Cortex of kidney (tissue), 1 donor: ENCODE measurements at places on chromosomes 2 and 18.

DNA sequence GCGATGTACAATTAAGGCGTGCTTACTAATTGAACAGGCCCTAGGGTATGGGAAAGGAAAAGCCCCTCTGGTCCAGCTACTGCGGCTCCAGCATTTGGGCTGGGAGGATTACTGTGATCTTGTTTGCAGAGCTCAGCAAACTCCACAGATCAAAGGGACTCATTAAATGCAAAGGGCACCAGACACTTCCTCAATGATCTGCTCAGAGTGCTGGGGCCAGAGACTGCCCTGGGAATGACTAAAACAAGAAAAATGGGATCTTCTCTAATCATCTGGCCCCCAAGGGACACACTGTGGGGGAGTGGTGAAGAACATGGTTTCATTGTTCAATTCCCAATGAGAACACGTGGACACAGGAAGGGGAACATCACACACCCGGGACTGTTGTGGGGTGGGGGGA is 85.0 kb downstream of the MARCHF4 start:
- no peak for DNase-seq

DNA sequence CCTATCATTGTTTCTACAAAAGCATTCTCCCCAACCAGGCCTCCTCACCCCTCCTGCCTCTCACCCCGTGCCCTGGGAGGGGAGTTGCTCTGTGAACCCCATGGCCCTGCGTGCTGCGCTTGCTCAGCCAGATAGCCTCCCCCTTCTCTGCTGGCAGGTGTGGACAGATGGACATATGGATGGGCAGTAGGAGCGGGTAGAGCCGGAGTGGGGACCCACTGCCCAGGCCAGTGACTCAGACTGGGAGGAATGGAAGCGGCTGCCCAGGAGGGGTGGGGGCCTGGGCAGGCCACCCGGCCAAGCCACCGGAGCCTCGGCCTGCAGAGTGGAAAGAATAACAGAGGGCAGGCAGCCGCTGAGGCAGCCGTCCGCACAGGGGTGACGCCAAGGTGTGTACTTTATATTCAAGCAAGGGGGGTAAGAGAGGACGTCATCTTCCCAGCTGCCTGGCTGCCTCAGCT is 8.7 kb downstream of the CYP26B1 start:
- no peak for DNase-seq

DNA sequence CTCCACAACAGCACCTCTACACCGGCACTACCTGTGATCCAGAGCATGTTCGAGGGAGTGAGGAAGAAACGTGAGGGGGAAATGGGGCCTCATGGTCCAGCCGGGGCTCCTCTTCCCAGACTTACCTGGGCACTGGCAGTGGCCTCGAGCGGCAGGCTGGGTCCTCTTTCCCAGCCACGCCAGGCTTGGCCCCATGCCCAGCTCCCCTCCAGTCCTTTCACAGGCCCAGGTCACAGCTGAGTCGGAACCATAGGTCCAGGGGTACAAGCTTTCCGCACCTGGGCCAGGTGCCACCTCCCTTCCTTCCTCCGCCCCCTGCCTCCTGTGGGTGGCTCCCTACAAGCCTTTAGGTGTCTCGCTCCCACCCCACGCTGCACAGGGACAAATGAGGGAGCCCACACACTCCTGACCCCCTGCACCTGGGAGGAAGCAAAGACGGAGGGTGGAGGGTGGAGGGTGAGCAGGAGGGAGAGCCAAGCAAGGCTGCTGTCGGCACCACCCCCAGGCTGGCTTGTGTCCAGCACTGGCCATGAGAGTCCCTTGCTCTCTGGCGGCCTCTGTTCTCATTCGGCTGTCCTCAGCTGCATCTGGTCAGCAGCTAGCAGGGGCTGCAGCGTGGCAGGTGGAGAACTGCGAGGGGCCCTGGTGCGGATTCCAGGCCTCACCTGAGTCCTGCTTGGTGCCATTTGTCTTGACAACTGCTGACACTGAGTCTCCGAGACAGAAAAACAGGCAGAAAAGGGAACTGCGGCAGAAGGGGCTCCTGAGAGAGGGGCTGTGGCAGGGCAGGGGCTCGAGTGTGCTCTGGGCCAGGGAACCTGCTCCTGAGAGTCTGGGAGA is 26.8 kb downstream of the ADRA2B start:
- no peak for DNase-seq

DNA sequence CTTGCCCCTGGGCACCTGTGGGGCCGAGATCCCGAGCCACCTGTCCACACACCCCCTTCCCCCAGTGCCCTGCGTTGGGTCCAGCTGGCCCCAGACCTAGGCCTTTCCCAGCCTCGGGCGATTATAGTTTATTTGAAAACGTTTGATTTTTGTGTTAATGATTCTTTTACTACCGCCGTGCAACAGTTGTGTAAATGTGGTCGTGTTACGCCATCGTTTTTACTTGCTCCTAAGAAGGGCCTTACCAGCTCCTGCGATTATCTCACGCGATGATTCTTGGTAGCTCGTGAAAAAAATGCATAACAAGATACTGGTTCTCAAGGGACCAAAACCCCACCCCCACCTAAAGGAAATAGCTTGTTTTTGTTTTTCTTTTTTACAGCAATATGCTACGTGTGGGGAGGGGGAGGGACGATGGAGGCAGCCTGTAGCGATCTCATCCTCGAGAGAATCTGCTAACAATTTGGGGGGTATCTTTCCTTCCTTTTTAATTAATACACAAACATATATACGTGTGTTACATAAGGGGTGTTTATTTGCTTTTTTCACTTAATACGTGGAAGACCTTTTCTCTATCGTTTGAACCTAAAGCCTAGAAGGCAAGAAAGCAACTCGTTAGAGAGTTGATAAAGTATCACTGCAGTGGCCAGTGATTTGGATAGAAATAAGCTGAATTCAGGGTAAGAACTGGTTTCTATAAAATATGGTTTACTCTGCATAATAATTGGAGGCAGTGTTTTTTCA is 1.0 kb downstream of the ZDBF2 start:
- no peak for DNase-seq

- DNase-seq = no peak
Measured at GRCh38 chr2:71730785-71731383, 277.5 kb downstream of the DYSF start.

DNA sequence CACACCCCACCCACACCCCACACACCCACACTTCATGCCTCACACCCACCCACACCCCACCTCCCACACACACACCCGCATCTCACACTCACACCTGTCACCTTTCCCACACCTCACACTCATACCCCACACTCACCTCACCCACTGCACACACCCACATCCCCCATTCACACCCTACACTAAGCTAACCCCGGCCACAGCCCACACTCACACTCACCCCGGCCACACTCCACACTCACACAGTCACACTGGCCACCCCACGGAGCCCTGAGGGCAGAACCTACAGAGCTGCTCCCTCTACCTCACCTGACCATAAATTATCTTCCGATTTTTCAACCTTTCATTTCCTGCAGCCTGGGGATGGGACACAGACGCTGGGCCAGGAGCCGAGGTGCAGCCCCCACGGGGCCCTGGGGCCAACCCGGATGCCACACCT is 241.3 kb downstream of the HDAC4 start:
- no peak for DNase-seq
